MCF 10A (cell line): ENCODE measurements at places on chromosomes 11 and 22. TPM values are rescaled to one million over a fixed set of nuclear protein-coding genes. Genes with fewer than 3 reads are reported as not detected.

DNA sequence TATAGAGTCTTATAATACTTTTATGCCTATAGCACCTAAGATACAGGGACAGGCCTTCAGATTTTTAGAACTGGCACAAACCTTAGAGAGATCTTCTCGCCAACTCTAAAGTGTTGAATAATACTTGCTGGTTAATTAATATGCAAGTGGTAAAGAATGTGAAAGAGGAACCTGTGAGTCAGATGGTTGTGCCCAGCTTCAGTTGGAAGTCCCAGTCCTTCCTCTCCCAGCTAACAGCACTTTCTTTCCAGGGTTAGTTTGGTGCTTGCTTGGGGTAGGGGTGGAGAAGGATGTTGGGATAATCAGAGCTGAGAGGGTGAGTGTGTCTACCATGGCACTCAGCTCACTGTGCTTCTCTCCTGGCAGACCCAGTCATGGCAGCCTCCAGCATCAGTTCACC is 4.9 kb upstream of the TMEM132A start:
- DNase-seq = no peak

DNA sequence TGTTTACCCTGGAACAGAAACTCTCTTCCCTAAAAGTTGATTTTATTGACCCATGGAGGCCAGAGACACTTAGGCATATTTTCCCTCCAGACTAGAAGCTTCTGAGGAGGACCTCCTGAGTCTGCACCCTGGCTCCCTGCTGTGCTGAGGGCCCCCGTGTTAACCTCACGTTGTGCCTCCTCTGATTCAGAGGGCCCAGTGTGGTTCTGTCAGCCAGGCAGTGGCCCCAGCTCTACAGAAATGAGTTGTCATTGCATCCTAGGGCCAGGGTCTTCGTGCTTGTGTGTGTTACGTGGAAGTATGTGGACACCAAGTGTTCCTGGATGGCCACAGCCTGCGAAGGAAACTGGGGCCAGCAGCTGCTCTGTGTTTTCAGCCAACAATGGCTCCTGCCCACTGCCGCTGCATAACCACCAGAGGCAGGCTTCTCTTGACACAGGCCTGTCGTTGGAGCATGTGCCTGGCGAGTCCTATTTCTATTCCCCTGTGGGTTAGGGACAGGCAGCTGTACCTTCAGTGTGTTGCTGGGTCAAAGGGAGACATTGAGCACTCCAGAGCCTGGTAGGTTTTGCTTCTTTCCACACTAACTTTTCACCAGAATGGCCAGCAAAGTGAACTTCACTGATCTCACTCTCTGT is 44.5 kb downstream of the MED15 start:
- DNase-seq = no peak

DNA sequence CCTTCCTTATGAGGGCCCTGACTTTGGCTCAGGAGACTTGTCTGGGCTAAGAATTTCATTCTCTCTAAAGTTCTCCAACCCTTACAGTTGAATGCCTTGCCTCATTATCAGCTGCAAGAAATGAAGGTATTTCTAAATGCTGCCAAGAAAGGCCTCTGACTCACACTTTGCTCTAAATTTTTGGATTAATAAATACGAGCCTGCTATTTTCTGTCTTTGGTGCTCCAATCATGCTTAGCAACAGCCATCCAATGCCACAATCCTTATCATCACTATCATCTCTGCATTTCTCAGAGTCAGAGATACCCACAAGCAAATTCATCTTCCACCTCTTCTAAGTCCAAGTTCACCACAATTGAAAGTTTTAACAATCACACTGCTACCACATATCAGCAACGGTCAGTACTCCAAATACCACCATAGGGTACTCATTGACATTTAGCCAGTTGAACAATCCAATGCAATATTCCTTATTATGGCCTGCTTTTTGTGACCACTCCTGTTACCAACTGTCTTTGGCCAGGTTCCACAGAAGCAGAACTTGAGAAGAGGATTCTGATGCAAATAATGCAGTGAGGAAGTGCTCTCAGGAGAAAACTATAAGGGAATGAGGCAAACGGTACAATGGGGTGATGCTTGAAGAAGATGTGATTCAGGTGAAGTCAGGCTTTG is 5.7 kb downstream of the PATE2 start:
- DNase-seq = no peak

GRCh38 chr22:25125693-25126357 is 73.8 kb upstream of the CRYBB3 start:
- no peak for DNase-seq

DNA sequence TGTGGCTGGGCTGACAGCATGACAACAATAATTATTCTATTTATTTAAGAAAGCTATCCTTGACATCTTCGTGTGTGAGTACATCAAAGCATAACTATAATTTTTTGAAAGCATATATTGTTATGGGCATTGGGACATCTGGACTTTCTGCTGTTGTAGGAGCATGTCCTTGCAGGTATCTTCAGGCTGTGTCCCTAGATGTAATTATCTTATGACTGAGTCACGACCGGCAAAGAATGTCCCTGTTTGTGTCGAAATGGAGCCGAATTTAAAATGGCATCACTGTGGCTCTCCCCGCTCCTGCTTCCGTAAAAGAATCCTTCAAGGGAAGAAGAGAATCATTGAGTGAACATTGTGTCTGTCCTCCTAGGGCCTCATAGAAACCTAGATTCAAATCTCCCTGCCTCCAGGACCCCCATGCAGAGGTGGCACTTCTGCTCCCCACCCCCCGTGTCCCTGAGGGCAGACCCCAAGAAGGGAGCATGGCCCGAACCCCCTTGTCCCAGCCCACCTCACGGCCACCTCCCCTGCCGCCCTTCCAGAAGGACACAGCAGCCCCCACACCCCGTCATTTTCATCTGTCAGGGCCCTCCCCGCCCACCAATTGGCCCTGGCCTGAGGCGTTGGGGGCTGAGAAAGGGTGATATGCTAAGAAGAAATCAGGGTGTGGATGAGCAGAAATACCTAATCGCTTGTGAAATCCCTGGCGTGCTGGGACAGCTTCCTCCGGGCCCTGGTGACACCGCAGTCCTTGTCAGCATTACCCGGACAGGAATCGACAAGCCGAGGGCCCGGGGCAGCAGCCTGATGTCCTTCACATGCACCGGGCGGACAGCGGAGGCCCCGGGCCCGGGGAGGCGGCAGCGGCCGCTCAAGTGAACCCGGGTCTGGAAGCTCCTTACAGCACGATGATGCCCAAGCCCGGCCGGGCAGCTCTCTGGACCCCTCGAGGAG is 48.6 kb upstream of the SLC22A12 start:
- peak; percentile 55 for DNase-seq

- DNase-seq = no peak
Observed at GRCh38 chr11:21460082-21460481, 732.8 kb upstream of the ANO5 start.

GRCh38 chr22:44582016-44582415 is 84.0 kb upstream of the RTL6 start:
- no peak for DNase-seq

DNA sequence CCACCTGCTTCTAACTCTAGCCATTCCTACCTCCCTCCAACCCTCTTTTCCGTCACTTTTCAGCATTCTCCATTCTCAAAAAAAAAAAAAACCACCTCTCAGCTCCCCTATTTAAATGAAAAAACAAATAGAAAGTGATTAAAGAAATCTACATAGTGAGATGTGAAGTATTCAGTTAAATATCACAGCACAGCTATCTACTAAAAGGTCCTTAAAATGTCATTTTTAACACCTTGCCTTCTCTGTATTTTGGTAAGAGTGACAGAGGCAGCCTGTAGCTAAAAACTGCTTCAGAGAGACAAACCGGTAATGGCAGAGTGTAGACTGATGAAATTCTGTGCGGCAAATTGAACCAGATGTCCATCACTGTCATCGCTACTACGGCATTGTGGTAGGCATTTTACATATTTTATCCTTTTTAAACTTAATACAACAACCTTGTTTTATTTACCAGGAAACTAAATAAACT is 346 bp upstream of the ALG9 start:
- DNase-seq = peak; percentile 1

DNA sequence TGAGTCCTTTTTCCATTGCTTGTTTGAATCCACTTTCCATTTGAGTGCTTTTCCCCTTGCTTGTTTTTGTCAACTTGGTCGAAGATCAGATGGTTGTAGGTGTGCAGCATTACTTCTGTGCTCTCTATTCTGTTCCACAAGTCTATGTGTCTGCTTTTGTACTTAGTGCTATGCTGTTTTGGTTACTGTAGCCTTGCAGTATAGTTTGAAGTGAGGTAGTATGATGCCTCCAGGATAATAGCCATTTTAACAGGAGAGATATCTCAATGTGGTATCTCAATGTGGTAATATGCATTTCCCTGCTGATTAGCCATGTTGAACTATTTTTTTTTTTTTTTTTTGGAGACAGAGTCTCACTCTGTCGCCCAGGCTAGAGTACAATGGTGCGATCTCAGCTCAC is 16.7 kb downstream of the ACRV1 start:
- no peak for DNase-seq

DNA sequence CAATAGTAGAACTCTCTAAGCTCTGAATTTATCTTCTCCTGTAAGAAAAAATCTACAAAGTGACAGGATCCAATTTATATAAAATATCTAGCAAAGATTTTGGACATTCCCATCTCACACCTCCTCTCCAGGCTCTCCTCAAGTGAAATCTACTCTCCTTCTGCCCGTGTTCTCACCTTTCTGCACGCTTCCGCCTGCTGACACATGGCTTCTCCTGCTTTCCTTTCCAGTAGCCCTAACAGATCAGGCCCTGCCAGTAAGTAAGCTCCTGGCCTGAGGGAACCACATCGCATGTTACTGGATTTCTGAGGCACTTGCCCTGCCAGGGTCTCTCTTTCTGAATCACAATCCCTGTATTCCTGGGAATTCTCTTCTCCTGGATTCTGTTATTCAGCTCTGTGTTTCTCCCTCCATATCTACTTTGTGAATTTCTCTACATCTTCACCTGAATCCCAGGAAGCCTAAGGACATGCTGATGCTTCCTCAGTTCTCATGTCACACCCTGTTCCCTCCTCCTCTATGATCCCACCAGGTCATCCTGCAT is 53.3 kb upstream of the TOP3B start:
- DNase-seq = no peak

- no peak for DNase-seq
Observed at GRCh38 chr22:19704355-19705015, 9.8 kb upstream of the SEPTIN5 start.

DNA sequence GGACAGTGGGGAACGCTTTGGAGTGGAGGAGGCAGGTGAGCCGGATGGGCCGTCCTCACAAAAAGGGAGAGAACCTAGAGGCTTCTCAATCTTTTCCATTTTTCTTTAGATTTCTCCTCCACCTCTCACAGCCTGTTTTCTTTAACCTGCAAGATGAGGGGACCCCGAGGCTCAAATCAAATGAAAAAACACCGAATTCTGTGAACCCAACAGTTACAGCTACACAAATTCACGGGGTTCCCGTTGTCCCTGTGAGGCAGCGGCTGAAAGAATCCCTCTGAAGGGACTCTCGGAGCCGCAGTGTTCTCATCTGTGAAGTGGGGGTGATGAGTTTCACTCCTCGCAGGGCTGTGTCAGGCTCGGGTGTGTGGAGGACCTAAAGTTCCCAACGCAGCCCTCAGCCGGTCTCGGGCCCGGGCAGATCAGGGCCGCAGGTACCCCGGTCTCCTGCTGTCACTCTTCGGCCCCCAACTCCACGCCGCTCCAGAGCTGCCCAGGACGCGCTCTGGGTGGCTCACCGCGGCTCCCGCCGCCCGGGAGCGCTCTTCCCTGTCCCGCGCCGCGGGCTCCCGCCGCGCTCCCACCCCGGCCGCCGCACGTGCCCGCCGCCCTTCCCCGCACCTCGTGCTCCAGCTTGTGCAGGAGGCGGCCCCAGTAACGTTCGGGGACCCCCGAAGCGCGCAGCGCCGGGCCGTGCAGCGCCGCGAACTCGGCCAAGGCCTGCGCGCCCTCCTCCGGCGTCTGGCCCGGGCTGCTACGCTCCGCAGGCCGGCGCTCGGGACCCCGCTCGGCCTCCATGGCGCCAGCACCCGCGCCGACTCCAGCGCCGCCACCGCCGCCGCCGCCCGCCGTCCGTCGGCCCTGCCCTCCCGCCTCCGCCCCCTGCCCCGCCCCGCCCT is at the start of gene TTLL12:
Gene TTLL12, minus strand, starts transcription at position 863 of the 899 bp plus-strand sequence. Its CDS starts 65 bp downstream, at position 798.
- DNase-seq = peak; percentile 38

- no peak for DNase-seq
Observed at GRCh38 chr11:30414244-30414643, 91.3 kb downstream of the ARL14EP start.

DNA sequence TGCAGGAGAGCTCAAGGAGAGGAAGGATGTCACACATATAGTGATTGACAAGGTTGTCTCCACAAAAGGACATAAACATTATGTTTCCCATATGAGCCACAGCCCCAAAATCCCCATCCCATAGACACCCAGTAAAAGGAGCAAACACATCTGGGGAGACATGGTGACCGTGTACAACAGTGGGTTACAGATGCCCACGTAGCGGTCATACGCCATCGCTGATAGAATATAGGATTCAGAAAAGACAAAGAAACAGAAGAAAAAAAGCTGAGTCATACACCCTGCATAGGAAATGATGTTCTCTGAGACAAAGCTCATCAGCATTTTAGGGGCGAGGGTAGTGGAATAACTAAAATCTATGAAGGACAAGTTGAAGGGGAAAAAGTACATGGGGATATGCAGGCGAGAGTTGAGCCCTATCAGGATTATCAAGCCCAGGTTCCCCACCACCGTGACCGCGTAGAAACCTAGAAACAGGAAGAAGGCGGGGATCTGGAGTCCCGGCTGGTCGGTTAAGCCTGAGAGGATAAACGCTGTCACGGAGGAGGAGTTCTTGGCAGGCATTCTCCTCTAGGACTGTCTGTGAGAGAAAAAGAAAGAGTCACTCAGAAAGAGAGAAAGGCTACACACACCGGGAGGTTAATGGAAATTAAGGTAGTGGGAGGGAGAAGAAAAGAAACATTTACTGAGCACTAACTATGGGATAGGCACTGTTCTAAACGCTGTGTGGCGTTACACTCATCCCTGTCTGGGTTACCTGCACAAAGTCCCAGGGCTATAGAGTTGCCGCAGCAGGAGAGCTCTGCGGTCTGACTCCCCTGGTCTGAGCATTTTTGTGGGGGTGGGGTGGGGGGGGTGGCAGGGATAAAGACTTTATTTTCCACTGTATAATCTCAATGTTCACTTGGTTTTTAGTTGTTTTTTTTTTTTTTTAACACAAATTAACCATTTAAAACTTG is 36.1 kb upstream of the OR8B8 start:
- DNase-seq = peak; percentile 73

DNA sequence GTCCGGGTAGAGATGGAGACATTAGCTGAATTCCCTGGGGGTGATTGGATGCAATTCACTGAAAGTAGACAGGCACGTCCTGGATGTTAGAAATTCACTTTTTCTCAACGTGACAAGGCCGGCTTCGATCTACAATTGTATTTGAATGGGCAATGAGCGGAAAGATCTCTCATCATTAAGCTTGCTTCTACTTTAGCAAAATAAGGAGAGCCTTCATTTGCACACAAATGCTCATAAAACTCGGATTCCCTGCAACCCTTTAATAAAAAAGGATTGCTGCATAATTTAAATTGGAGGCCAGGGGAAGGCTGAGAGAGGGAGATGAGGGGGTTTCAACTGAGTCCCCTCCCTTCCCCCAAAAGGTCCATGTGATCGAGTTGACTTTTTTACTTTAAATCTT is 10.6 kb upstream of the PAX6 start:
- DNase-seq = no peak

The OR8G1 gene
- not detected in 2 replicates for total RNA-seq

The CD248 gene
- total RNA-seq = not detected in 2 replicates

The TMEM126A gene
- total RNA-seq = 33.5 and 34.9 TPM in 2 replicates

The MUC5AC gene
- total RNA-seq = not detected in 2 replicates

The AIFM3 gene
- 1.1 and 1.3 TPM in 2 replicates for total RNA-seq

The MUC6 gene
- total RNA-seq = not detected in 2 replicates

The HOATZ gene
- total RNA-seq = not detected in 2 replicates

The DBX1 gene
- total RNA-seq = not detected in 2 replicates

The KRTAP5-7 gene
- not detected in 2 replicates for total RNA-seq

The SERPING1 gene
- total RNA-seq = 1.1 TPM in 1 of 2 replicates, not detected in the other

The OR51T1 gene
- not detected in 2 replicates for total RNA-seq
